ENCODE measurements at places on chromosomes 13 and 19.

- DNase-seq: no peak
Observed at GRCh38 chr19:13069415-13070359, 33.0 kb downstream of the LYL1 start.

- DNase-seq: no peak
Observed at GRCh38 chr13:98539666-98540065, 37.2 kb downstream of the STK24 start.

GRCh38 chr13:20332361-20333096 lies 100.4 kb upstream of the GJB6 start:
- no peak for DNase-seq

DNA sequence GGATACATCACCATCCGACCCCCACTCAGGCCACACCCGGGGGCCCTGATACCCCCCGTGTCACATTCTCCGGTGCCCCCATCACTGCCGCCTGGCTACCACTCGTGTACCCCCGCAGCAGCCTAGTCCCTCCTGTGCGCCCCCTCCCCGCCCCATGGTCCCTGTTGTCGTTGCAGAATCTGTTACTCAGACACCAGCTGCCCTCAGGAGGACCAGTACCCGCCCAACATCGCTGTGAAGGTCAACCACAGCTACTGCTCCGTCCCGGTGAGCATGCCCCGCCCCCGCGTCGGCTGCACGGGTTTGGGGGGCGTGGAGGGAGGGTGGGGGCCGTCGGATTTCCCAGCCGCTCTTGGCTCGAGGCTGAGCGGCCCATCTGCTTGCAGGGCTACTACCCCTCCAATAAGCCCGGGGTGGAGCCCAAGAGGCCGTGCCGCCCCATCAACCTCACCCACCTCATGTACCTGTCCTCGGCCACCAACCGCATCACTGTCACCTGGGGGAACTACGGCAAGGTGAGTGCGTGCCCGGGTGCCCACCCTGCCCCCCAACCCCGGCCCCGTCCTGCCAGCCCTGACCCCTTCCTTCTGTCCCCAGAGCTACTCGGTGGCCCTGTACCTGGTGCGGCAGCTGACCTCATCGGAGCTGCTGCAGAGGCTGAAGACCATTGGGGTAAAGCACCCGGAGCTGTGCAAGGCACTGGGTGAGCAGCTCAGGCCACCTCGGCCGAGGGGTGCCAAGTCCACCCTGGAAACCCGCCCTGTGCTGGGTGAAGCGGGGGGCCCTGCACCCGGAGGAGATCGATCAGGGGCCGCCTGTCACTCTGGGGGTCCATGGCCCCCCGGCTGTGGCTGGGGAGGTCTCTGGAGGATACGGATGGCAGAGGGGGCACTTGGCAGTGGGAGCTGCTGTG lies 21.1 kb downstream of the PIAS4 start:
- no peak for DNase-seq

DNA sequence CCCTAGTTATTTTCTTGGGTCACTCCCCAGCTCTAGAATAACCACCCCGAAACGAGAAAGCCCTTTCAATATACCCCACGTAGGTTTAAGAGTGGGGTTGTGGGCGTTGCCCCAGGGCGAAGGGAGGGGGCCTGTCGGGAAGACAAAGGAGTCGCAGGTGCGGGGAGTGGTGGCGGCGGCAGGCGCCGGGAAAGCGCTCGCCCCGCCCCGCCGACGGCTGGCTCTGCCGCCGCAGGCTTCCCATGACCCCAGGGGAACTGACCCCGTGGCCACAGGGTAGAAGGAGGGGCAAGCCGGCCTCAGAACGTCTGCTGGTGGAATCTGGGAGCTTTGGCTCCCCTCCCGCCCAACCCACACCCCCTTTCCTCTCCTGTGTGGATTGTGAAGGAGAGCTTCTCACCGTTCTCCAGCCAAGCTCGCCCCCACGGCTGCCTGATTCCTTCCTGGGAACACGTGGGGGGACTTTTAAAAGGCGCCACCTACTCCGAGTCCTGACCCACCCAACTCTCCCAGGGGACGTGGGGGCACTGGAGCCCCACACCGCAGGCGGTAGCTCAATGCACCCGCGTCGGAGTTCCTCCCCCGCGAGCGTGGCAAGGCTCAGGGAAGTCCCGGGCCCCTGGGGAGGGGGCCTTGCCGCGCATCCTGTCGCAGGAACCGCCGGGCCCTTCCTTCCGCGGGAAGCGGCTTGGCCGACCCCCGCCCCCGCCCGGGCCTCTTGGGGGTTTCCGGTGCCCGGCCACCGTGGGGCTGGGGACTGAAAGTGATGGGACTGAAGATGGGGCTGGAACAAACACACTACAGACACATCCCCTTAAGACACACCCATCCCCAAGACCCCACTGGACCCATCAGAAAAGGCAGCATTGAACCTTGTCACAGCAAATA lies 5.5 kb downstream of the IER2 start:
- peak; percentile 87 for DNase-seq

All from upper lobe of left lung (tissue), 6 donors.